ENCODE measurements at places on chromosomes 12 and 14.

GRCh38 chr12:65891987-65892481 is 67.8 kb downstream of the HMGA2 start:
- DNase-seq = peak; percentile 64

DNA sequence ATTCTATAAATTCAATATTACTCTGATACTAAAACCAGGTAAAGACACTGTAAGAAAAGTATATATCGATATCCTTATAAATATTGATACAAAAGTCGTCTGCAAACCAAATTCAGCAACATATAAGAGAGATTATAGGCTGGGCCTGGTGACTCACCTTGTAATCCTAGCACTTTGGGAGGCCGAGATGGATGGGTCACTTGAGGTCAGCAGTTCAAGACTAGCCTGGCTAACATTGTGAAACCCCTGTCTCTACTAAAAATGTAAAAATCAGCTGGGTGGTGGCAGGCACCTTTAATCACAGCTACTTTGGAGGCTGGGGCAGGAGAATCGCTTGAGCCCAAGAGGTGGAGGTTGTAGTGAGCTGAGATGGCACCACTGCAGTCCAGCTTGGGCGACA is 13.5 kb upstream of the TUBA1C start:
- DNase-seq = no peak

- DNase-seq = no peak
Measured at GRCh38 chr14:27327095-27327494, 729.3 kb upstream of the NOVA1 start.

DNA sequence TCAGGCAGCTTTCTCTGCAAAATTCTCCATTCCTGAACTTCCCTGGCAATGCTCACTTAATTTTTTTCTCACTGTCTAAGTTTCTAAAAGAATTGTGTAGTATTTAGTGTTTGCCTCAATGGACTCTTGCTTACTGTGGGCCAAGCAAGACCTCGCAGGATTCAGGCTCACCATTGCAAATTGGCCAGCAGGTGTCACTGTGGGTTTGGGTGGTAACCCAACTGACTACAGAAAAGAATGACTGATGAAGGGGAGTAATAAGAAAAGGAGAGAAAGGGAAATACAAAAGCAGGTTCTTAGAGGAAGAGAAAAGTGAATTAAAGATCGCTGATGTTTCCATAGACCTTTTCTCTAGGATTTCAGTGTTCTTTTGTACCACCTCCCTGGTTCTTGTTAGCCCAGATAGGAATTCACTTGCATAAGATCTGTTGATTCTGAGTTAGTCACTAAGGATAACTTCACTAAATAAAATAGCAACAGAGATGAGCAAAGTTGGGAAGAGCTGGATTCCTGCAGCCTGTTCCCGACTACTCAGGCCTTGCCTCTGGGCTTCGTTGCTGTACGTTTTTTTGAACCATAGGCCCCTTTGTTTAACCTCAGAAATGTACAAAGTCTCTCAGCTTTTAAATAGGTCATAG is 386.5 kb upstream of the DDHD1 start:
- DNase-seq = peak; percentile 86

GRCh38 chr12:108633081-108633533 is 587 bp downstream of the SELPLG start:
- DNase-seq = no peak

- DNase-seq = no peak
Measured at GRCh38 chr14:20973501-20973900, 16.3 kb upstream of the METTL17 start.

DNA sequence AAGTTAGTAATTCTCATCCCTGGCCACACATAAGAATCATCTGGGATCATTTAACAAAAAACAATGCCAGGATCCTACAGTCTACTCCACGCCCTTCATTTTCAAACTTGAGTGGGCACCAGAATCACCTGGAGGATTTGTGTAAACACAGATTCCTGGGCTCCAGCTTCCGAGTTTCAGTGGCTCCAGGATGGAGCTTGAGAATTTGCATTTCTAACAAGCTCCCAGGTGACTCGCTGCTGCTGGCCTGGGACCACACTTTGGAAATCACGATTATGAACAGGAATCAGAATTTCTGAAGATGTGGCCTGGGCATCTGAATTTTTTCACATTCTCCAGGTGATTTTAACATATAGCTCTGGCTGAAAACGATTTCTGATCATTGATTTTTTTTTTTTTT is 234.8 kb downstream of the CACNA1C start:
- DNase-seq = no peak
